ENCODE measurements at places on chromosomes 1 and 21. TPM values are rescaled to one million over a fixed set of nuclear protein-coding genes. Genes with fewer than 3 reads are reported as not detected.

GRCh38 chr1:203481196-203481595, 5.6 kb downstream of the PRELP start:
- no peak overlapping the region for H3K27ac ChIP-seq
- H3K27me3 ChIP-seq, result no peaks in the 10 kb centered on the region
- no peaks in the 10 kb centered on the region for H3K36me3 ChIP-seq
- DNase-seq, result no peak
- no peak overlapping the region for H3K4me3 ChIP-seq

DNA sequence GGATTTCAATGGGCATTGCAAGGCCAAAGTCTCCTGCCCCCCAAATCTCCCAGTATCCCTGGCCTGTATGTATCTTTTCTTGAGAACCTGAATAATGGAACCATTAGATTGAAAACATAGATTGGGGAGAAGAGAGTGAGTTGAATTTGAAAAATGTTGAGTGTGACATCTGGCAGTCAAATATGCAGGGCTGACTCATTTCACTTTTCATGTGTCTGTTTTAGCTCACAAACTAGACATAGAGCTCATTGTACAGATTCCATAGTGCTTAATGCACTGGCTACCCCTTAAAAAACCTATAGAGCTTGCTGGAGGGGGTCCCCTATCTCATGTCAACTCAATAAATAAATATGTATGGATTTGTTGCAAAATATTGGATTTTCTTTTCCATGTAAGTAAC, 30.8 kb downstream of the DDR2 start:
- no peaks in the 10 kb centered on the region for H3K27me3 ChIP-seq
- no peak for DNase-seq
- H3K4me3 ChIP-seq, result no peak overlapping the region
- H3K27ac ChIP-seq, result no peak overlapping the region
- no peaks in the 10 kb centered on the region for H3K36me3 ChIP-seq
- H3K4me1 ChIP-seq, result no peaks in the 10 kb centered on the region

DNA sequence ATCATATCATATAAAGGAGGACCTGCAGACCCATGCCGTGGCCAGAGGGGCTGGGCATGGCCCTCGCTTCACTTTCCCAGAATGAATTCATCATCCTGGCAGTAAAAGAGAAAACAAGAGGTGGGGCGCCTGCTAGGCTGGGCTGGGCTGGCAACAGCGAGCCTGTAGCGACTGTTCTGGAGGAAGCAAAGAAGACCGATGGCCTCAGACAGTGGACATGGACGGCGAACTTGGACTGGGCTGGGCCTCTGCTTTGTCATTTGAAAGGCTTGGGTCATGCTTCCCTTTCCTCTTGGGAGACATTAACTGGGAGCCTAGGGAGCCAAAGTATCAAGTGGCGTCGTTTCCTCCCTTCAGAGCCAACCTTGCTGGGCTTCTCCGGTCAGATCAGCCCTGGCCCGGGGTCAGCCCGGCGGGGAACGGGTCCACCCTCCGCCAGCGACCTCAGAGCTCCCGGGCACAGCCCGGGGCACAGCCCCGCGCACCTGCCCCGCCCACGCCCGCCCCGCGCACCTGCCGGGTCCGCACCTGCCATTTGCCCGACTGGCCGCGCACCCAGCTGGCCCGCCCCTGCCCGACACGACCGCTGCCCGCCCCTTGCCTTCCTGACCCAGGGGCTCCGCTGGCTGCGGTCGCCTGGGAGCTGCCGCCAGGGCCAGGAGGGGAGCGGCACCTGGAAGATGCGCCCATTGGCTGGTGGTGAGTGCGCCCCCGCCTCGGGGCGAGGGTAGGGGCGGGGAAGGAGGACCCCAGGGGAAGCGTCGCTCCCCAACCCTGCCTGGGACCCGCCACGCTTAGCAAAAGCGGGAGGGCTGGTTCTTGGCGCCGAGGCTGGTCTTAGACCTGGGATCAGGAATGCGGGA, at the start of gene FAM3B:
Gene FAM3B, plus strand, starts transcription at position 602 of the 863 bp plus-strand sequence. Its CDS starts 79 bp downstream, at position 681.
- no peak for DNase-seq
- no peaks in the 10 kb centered on the region for H3K4me1 ChIP-seq
- H3K27ac ChIP-seq, result no peak within 1 kb of the TSS
- H3K36me3 ChIP-seq, result no peaks in the 10 kb centered on the region

GRCh38 chr1:229181419-229181818, 89.5 kb upstream of the RAB4A start:
- no peaks in the 10 kb centered on the region for H3K4me1 ChIP-seq
- no peak for DNase-seq
- H3K27ac ChIP-seq, result no peak overlapping the region
- no peak overlapping the region for H3K4me3 ChIP-seq
- H3K27me3 ChIP-seq, result peaks cover 9% of the 10 kb centered on the region

GRCh38 chr1:201149400-201149799, 4.9 kb downstream of the TMEM9 start:
- no peak for DNase-seq
- 0 out of 2 replicates have a peak, but pooled peaks cover 6% of the 10 kb centered on the region for H3K4me1 ChIP-seq
- H3K27ac ChIP-seq, result no peak overlapping the region
- no peak overlapping the region for H3K4me3 ChIP-seq
- H3K36me3 ChIP-seq, result peaks cover 5% of the 10 kb centered on the region

The COL11A1 gene
- total RNA-seq, result not detected

The KLHDC7A gene
- total RNA-seq, result not detected

- H3K27ac ChIP-seq, result no peak overlapping the region
- no peaks in the 10 kb centered on the region for H3K4me1 ChIP-seq
- H3K36me3 ChIP-seq, result no peaks in the 10 kb centered on the region
Observed at GRCh38 chr1:18880585-18880984, 21.1 kb upstream of the TAS1R2 start.

GRCh38 chr21:41639336-41639735, 127.5 kb downstream of the RIPK4 start:
- no peaks in the 10 kb centered on the region for H3K36me3 ChIP-seq
- no peaks in the 10 kb centered on the region for H3K27me3 ChIP-seq
- no peak for DNase-seq
- peaks cover 92% of the 10 kb centered on the region for H3K4me1 ChIP-seq
- H3K27ac ChIP-seq, result no peak overlapping the region
- H3K4me3 ChIP-seq, result no peak overlapping the region

- H3K4me1 ChIP-seq, result no peaks in the 10 kb centered on the region
- H3K27me3 ChIP-seq, result no peaks in the 10 kb centered on the region
- DNase-seq, result no peak
- H3K4me3 ChIP-seq, result no peak overlapping the region
- H3K27ac ChIP-seq, result no peak overlapping the region
Observed at GRCh38 chr1:25033030-25033827, 103.2 kb upstream of the RUNX3 start.

GRCh38 chr1:107817935-107818334, 147.0 kb downstream of the VAV3 start:
- no peak overlapping the region for H3K4me3 ChIP-seq
- H3K36me3 ChIP-seq, result no peaks in the 10 kb centered on the region
- H3K27ac ChIP-seq, result no peak overlapping the region
- H3K27me3 ChIP-seq, result no peaks in the 10 kb centered on the region

The TAS1R1 gene
- total RNA-seq, result not detected

Data from PC-9 (cell line).